ENCODE measurements at places on chromosomes 12 and 14.

DNA sequence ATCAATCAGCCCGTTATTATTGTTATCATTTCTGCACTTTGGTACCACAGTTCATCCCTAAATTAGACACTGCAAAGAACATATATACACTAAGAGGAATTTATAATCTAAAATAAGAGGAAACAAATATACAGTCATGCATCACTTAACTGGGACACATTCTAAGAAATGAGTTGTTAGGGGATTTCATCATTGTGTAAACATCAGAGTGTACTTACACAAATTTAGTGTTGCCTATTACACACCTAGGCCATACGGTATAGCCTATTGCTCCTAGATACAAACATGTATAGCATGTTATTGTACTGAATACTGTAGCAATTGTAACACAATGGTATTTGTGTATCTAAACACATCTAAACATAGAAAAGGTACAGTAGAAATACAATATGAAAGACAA is 190.5 kb downstream of the BMP4 start:
- DNase-seq: no peak

- no peak for DNase-seq
These were observed 85.2 kb upstream of the PRMT8 start for GRCh38 chr12:3405821-3406220.

DNA sequence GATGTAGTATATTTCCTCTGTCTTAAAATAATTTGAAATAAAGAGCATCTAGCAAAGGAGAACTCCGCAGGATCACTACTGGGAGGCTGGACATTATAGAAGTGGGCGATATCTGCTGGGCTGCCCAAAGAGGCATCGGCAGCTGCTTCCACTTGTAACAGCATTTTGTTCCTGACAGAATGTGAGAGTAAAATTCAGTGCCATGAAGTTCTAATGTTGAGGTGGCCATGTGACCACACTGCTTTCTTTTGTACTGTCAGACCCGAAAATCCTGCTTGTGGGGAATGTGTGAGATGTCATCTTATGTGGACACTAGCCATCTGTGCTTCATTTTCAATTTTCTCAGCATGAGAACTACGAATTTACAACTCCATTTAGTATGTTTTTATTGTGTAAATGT is 151.9 kb downstream of the ACSS3 start:
- DNase-seq: no peak

DNA sequence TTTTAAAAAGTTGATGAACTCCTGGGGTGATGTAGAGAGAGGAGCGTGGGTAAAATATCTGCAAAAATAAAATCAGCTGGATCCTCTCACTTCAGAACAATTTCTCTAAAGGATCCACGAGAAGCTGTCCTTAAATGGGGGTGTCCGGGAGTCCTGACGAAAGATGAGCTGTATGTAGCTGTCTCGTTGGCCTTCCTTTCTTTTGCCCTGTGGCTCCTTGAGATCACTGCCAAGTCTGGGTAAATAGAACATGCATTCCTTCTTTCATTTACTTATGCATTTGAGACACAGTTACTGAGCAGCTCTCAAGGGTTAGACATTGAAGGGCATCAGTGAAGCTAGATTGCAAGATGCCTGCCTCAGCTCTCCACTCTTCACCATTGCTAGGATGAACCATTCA is 35.2 kb upstream of the TXNRD1 start:
- DNase-seq: no peak

DNA sequence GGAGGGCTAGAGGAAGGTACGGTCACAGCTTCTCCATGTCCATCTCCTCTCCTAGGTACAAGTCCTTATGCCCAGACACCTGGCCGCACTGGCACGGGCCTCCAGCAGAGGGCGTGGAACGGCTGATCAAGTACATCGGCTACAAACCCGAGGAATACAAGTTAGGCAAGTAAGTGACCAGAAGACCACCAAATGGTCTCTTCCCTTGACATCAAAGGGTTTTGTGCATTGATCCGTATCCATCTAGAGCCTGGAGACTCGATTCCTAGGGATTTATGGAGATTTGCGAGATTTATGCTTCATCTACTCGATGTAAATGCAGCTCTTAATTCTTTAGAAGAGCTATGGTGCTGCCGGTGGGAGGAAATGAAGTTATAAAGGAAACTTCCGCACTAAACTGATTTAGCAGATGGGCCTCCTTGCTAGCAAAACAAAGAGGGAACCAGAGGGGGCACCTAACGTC is 44.2 kb downstream of the KCTD10 start:
- DNase-seq: peak; percentile 81

DNA sequence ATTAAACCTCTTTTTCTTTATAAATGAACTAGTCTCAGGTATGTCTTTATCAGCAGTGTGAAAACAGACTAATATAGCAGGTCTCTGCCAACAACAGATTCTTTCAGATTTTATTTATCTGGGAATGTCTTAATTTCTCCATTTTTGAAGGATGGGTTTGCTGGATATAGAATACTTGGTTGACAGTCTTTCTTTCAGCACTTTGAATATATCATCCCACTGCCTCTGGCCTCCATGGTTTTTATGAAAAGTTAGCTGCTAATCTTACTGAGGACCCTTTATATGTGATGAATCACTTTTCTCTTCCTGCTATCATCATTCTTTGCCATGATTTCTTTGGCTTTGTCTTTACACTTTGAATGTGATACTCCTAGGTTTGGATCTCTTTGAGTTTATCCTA is 148.0 kb downstream of the ANO6 start:
- no peak for DNase-seq

DNA sequence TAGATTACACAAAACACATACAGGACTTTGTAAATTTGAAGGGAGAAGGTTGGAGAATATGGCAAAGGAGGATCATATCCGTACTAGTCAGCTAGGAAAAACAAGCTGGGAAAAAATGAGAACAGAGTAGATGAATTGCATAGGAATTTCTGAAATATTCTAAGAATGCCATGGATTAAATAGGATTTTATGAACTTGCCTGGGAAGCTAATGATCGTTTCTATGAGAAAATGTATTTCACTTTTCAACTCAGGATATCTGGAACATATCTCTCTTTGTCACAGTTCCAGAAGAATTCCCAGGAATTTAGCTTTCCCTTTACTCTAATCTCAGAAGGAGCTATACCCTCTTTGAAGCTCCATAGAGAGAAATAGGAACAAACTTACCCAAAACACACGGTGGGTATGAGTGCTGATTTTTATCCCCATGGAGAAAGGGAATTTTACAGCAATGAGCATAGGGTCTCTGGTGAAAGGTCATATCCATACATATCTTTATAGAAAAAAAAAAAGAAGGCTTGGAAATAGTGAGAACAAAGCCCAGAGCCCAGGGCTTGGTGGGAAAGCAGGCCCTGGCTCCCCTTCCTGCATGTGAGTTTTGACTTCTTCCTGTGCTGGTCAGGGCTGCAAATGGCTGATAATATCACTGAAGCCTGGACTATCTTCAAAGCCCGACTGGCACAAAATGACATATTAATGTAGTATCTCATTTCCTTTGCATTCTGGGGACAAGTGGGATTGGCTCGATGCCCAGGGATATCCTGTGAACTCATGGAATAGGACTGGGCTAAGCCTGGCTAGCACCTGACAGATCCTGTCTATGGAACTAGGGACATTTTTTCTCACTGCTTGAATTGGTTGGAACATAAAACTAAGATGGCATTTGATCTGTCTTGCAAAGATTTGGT is 136.3 kb downstream of the AEBP2 start:
- no peak for DNase-seq

GRCh38 chr12:101685092-101685491 is 12.3 kb upstream of the CHPT1 start:
- DNase-seq: no peak

DNA sequence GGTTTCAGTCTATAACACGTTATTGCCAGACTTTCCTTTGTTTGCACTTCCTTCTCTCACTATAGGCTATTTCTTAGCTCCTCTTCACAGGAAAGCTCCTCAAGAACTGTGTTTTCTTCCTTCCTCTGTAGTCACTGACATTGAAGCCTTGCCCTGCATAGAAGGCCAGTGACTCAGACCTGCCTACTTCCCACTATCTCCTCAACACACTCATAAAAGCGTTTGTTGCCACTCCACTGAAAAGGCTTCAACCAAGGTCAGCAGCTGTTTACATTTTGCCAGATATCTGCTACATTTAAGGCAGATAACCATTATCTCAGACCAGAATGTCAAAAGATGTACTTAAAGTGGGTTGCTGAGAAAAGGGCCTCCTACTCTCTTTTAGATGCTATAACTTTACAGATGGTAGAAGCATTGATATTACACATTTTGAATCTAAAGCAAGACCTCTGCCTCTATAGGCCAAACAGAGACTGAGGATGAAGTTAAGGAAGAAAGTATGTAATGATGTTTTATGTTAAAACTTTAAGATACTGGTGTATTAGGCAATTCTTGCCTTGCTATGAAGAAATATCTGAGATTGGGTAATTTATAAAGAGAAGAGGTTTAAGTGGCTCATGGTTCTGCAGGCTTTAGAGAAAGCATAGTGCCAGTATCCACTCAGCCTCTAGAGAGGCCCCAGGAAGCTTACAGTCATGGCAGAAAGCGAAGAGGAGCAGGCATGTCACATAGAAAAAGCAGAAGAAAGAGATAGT is 233.3 kb upstream of the FLRT2 start:
- no peak for DNase-seq

DNA sequence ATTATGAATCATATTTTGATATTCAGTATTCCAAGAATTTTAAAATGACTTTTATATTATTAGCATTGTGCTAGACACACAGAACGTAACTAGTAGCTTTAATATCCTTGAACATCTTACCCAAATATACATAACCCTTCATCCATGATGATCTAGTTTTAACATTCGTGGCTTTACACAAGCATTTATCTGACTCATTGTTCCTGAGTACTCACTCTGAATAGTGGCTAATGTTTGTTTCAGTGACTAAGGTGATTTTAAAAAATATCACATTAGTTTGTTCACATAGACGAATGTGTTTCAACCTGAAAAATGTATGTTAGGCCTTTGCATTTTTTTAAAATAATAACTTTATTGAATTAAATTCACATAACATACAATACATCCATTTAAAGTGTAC is 80.0 kb upstream of the PTPRQ start:
- no peak for DNase-seq

DNA sequence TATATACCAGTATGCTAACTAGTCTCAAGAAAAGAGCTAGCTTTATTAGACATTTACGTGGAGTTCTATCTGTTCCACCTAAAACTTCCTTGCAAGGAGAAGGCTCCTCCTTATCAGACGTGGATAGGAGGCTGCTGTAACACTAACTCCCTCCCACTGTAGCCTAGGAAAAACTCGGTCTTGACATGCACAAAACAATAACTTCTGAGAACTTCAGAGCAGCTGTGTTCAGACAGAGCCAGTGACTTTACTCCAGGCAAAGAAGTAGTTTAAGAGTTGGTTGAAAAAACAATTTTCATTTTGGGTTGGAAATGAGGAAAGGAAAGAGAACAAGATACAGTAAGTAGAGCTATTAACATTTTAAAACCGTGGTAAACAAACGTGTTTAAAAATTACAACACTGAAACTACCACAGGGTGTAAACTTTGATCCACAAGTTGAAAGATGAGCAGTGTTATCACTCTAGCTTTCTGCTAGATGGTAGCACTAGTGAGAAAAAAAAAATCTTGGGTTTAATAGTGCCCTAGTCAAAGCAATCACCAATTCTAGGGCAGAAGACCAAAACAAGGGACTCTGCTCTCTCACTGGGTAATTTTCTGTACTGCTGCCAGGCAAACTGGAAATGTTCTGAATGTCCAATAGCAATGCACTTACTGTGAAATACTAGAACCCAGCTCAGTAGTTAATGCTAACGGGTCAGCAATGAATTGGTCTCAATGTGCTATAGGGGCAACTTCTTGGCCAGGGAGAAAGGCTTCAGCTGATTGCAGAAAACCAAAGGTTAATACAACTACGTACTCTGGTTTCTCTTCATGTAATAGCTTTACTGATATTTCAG is 2.4 kb downstream of the ATF7 start:
- DNase-seq: no peak

GRCh38 chr12:32360956-32361355 is 38.4 kb upstream of the FGD4 start:
- no peak for DNase-seq

DNA sequence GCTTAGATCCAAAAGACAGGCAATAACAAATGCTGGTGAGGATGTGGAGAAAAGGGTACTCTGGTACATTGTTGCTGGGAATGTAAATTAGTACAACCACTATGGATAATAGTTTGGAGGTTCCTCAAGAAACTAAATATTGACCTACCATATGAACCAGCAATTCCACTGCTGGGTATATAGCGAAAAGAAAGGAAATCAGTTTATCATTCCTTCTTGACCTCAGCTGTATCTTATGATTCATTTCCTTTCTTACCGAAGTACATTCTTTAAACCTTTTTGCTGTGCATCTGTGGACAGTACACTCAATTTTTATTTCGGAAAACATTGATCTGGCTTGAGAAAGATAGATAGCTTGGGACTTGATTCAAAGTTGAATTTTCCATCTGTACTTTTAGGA is 183.2 kb upstream of the LRFN5 start:
- DNase-seq: no peak

- no peak for DNase-seq
These were observed 31.7 kb downstream of the TDG start for GRCh38 chr12:103997286-103997900.

- DNase-seq: no peak
These were observed 13.8 kb upstream of the ZFP36L1 start for GRCh38 chr14:68806526-68807147.

GRCh38 chr14:98177551-98177950 is 1094.4 kb downstream of the BCL11B start:
- no peak for DNase-seq

- DNase-seq: no peak
These were observed 5.5 kb downstream of the HOXC10 start for GRCh38 chr12:53990311-53991076.

- no peak for DNase-seq
These were observed 573 bp upstream of the SUSD6 start for GRCh38 chr14:69610874-69611171.

GRCh38 chr14:65533736-65534404 is 121.3 kb downstream of the FUT8 start:
- DNase-seq: no peak

DNA sequence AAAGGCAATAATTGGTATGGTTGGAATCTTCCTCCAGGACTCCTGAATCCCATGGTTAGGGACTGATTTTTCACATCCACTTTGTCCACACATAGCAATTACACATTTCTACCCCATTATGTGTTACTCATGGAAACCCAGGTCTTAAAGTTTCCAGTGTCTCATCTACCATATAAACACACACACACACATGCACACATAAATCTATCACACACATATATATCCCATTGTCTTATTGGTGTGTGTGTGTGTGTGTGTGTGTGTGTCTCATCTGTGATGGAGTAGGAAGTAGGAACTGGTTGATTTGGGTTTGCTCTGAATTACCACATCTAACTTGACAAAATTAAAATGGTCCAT is 525.4 kb downstream of the FUT8 start:
- DNase-seq: no peak

- no peak for DNase-seq
These were observed 387.5 kb downstream of the EGLN3 start for GRCh38 chr14:33563191-33563900.

GRCh38 chr12:59375633-59376032 is 220.2 kb upstream of the SLC16A7 start:
- DNase-seq: no peak

DNA sequence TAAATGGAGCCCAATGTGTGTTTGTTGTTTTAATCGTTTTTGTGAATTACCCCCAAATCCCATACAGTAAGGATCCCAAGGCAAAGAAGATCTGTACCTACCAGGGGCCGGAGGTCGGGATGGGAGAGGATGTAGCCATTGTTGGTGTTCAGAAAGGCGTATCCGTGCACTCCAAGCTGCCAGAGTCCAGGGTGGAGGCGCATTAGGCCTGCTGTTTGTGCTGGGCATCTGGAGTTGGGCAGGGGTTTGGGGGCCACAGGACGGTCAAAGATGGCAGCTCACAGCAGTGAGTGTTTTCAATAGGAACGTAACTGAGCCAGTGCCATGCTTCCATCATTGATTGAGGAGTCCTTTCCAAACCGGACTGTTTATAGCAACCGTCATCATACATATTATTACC is 40.2 kb downstream of the CACNA2D4 start:
- no peak for DNase-seq
